Activated CD8-positive, alpha-beta T cell treated with anti-CD3 and anti-CD28 coated beads for 36 hours (primary cell): ENCODE measurements at places on chromosomes 13 and 19. TPM values are rescaled to one million over a fixed set of nuclear protein-coding genes. Genes with fewer than 3 reads are reported as not detected.

GRCh38 chr19:42323473-42323851 is 2.0 kb upstream of the MEGF8 start:
- no peaks in the 10 kb centered on the region for H3K36me3 ChIP-seq
- H3K4me3 ChIP-seq, result peak overlapping the region; percentile 38
- H3K27ac ChIP-seq, result no peak overlapping the region
- H3K27me3 ChIP-seq, result peaks cover 13% of the 10 kb centered on the region

The ERFL gene
- 1.5 TPM for total RNA-seq

- no peaks in the 10 kb centered on the region for H3K27me3 ChIP-seq
- H3K4me1 ChIP-seq, result peaks cover 21% of the 10 kb centered on the region
- H3K4me3 ChIP-seq, result no peak overlapping the region
- DNase-seq, result no peak
Measured at GRCh38 chr13:40923867-40924266, 95.2 kb downstream of the ELF1 start.

The ADPRHL1 gene
- 0.23 TPM for total RNA-seq

DNA sequence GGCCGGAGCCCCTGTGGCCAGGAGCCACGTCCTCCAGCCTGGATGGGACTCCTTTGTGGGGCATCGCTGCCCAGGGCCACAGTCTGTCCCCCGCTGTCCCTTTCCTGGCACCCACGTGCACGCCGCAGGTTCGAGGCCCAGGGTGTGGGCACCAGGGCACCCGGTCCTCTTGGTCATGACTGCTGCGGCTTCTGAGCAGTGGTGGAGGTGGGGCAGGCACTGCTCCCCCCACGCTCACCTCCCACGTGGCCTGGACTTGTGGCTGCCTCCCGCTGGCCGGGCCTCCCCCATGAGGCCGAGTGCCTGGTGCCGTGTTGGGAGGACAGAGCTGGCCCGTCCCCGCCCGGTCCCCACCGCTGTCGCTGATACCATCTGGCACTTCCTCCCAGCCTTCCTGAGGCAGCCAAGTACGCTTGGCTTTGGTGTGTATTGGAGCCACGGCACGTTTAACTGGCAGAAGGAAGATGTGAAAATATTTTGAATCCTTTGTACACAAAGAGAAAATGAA is 12.8 kb downstream of the SPPL2B start:
- no peaks in the 10 kb centered on the region for H3K27me3 ChIP-seq
- H3K4me1 ChIP-seq, result peaks cover 3% of the 10 kb centered on the region
- no peak for DNase-seq

GRCh38 chr13:80658705-80659104 is 317.8 kb upstream of the SPRY2 start:
- H3K4me3 ChIP-seq, result no peak overlapping the region
- no peak for DNase-seq
- no peaks in the 10 kb centered on the region for H3K36me3 ChIP-seq
- H3K27me3 ChIP-seq, result peaks cover under 1% of the 10 kb centered on the region

The FXYD5 gene
- total RNA-seq, result 225 TPM

The DNMT1 gene
- total RNA-seq, result 372 TPM

- H3K27me3 ChIP-seq, result peaks cover 11% of the 10 kb centered on the region
- H3K27ac ChIP-seq, result no peak overlapping the region
- peaks cover 2% of the 10 kb centered on the region for H3K4me1 ChIP-seq
- H3K36me3 ChIP-seq, result no peaks in the 10 kb centered on the region
- H3K4me3 ChIP-seq, result no peak overlapping the region
- DNase-seq, result no peak
Measured at GRCh38 chr13:108322206-108322824, 52.8 kb downstream of the TNFSF13B start.

- no peaks in the 10 kb centered on the region for H3K4me1 ChIP-seq
- no peaks in the 10 kb centered on the region for H3K27me3 ChIP-seq
- no peak for DNase-seq
- H3K36me3 ChIP-seq, result no peaks in the 10 kb centered on the region
- H3K27ac ChIP-seq, result no peak overlapping the region
- no peak overlapping the region for H3K4me3 ChIP-seq
Measured at GRCh38 chr13:91482427-91482826, 84.0 kb downstream of the GPC5 start.

GRCh38 chr19:55208880-55209692 is at the start of gene PTPRH:
PTPRH (minus strand) TSS chr19:55209501; CDS start chr19:55209433, 68 bp downstream.
- H3K27me3 ChIP-seq, result peaks cover 30% of the 10 kb centered on the region
- H3K36me3 ChIP-seq, result peaks cover 3% of the 10 kb centered on the region
- H3K27ac ChIP-seq, result no peak within 1 kb of the TSS
- H3K4me1 ChIP-seq, result peaks cover 3% of the 10 kb centered on the region
- DNase-seq, result no peak

- no peaks in the 10 kb centered on the region for H3K36me3 ChIP-seq
- DNase-seq, result no peak
- peaks cover 16% of the 10 kb centered on the region for H3K4me1 ChIP-seq
- peaks cover 23% of the 10 kb centered on the region for H3K27me3 ChIP-seq
- H3K4me3 ChIP-seq, result no peak overlapping the region
Measured at GRCh38 chr13:33633701-33634545, 184.0 kb upstream of the RFC3 start.

The FGF9 gene
- total RNA-seq, result 0.45 TPM

DNA sequence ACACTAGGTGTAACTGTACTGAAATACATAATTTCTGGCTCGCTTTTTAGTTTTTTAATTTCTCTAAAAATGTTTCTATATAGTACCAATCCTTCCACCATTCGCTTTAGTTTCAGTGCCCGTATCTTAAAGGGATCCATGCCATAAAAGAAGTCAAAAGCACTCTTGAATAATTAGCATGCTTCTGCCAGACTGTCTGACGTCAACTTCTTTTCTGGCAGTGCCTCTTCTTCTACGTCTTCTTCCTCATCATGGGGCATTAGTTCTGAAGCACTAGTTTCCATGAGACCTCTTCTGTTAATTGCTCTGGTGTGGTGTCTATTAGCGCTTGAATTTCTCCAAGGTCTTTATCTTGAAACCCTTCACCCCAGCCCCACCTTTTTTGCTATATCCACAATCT is 93.8 kb upstream of the DOCK9 start:
- peaks cover 45% of the 10 kb centered on the region for H3K4me1 ChIP-seq
- H3K36me3 ChIP-seq, result peaks cover 27% of the 10 kb centered on the region
- H3K27ac ChIP-seq, result no peak overlapping the region

The KLHL26 gene
- 10.3 TPM for total RNA-seq

DNA sequence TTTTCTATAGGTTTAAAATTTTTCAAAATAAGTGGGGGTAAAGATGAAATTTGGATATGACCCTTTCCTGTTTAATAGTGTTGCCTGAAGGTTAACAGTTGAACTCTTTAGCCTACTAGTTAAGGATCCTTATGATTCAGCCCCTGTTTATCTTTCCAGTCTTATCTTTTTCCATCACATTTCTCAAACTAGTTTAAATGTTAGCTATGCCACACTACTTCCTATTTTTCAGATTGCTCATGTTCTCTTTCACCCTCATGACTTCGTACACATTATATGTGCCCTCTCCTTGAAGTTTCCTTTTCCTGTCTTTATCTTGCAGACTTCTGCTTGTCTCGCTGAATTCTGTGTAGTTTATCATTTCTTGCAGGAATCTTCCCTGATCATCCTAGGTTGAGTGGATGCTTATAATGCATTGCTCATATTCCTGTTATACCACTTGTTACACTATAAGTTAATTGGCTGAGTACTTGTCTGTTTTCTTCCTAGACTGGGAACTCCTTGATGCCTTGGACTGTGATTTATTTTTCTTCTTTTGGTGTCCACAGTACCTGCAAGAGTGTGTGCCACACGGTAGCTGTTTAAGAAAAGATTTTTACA is 86.7 kb downstream of the FNDC3A start:
- DNase-seq, result no peak
- no peak overlapping the region for H3K4me3 ChIP-seq
- H3K36me3 ChIP-seq, result peaks cover 24% of the 10 kb centered on the region
- H3K4me1 ChIP-seq, result peaks cover 11% of the 10 kb centered on the region
